ENCODE measurements at places on chromosomes 2 and 18.

DNA sequence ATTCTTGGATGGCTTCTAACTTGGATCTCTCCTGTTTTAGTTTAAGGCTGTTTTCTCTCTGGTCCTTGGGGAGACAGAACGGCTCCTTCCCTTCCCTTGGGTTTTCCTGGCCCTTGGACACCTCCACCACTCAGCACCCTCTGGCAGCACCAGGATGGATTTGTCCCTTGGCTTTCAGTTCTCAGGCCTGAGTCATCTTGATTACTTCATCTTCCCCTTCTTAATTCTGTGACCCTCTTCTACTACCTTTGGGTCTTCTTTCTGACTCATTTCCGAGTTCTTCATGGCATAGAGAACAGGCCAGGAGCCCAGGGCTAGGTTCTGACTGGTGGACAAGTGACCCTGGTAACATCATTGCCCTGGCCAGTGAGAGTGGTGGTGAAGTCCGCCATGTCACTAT lies 14.9 kb downstream of the IGFBP2 start:
- DNase-seq = no peak

GRCh38 chr2:152635635-152636298 lies 81.5 kb downstream of the PRPF40A start:
- DNase-seq = peak; percentile 35

DNA sequence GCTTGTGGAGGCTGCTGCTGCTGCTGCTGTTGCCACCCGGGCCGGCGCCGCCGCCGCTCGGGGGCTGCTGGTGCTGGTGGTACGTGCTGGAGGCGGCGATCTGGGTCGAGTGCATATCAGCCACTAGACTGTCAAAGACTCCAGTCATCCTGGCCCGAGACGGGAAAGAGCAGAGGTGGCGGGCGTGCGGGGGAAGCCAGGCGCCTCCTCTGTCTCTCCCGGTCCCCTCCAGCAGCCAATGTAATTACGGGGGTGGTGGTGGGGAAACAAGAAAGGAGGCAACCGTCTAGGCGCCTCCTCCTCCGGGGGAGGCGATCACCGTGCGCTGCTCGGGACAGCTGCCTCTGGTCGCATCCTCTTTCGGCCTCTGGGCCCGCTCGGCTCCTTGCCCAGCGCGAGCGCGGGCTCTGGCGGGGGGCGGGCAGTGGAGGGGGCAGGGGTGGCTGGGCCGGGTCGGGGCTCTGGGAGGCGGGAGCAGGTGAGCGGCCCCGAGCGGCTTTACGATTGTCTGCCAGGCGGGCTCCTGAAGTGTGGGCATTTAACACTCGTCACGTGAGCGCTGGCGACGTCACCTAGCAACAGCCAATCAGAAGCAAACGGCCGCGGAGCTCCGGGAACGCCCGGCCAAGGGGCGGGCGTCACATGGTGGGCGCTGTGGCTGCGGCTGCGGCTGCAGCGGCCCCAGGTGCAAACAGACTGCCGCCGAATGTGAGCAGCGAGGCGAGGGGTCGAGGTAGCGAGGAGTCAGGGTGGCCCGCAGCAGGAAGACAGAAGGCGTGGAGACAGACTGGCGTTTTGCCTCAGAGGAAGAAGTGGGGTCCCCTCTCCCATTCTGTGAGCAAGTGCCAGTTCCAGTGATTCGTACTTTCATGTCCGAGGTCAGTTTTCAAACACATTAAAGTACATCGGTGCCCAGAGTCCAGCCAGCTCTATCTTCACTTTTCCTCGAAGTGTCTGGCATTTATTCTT lies at the start of gene DLX2:
Gene DLX2 (minus strand): TSS at position 510 of the 969 bp plus-strand sequence. CDS start 362 bp downstream, at position 148.
- no peak for DNase-seq

GRCh38 chr2:208407667-208408066 lies 1.1 kb downstream of the PTH2R start:
- DNase-seq = no peak

DNA sequence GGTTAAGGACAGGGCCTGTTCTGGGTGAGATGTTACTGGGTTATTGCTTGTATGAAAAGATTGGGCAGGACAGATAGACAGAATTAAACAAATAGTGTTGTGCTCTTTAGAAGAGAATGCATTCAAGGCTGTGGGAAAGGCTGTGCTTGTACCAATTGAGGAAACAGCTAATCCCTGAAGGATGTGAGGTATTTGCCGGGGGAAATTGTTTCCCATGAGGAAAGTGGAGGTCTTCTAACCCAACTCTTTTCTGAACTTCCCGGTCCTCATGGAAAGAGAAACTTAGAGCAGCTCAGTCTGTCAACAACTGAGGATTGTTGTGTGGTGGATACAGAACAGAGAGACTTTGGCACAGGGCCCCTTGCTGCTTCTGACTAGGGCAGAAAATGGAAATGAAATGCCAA lies 9.5 kb downstream of the SLC1A4 start:
- no peak for DNase-seq

DNA sequence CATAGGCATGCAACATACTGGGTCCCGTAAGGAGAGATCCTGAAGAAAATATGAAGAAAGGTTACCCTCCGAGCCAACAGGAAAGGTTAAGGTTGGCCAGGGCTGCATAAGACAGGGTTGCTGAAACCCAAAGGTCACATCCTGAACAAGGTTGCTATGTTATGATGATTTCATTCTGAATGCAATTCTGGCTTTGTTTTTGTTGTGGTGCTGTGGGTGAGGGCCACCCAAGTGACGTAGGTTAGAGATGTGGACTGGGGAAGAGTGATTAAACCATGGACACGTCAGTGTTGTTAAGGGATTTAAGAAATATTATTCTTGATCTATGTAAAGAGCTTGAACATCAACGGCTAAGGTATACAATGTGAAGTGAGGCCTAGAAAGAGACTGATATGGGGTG lies 60.0 kb downstream of the ZEB2 start:
- no peak for DNase-seq

- no peak for DNase-seq
Measured at GRCh38 chr2:30265052-30266015, 34.0 kb downstream of the LBH start.

- no peak for DNase-seq
Measured at GRCh38 chr18:12658426-12659138, 675 bp upstream of the SPIRE1 start.

- peak; percentile 16 for DNase-seq
Measured at GRCh38 chr2:159968279-159968900, 94.0 kb downstream of the PLA2R1 start.
